Kidney tubule cell (primary cell): ENCODE measurements at places on chromosomes 13 and 19.

DNA sequence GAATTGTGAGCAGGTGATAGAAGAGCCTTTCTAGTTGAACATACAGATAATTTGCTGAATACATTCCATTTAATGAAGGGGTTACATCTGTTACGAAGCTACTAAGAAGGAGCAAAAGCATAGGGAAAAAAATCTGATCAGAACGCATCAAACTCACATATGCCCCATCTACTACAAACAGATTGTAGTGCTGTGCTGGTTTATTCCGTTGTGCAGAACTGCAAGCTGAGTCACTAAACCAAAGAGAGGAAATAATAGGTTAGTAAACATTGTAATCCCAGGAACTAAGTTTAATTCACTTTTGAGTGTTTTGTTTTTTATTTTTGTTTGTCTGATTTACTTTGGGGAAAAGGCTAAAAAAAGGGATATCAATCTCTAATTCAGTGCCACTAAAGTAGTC lies 136.3 kb downstream of the CDK8 start:
- peak; percentile 1 for DNase-seq

GRCh38 chr19:1672038-1672768 lies 19.8 kb upstream of the TCF3 start:
- DNase-seq, result peak; percentile 33

DNA sequence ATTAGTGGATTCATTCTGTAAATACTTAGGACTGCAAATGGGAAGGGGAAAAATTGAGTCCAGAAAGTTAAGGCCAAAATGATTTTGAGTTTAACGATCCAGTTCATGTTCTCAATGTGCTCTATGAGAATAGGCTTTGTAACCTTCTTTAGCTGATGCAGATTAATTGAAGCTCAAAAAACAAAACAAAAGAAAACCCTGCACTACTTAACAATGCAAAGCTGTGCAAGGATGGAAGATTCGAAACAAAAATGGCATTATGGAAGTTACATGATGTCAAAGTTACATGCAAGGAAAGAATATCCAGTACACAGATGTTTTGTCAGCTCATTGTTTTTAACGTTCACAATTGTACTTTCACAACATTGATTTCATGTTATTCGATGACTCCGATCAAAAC lies 79.2 kb upstream of the RAP2A start:
- DNase-seq, result no peak

DNA sequence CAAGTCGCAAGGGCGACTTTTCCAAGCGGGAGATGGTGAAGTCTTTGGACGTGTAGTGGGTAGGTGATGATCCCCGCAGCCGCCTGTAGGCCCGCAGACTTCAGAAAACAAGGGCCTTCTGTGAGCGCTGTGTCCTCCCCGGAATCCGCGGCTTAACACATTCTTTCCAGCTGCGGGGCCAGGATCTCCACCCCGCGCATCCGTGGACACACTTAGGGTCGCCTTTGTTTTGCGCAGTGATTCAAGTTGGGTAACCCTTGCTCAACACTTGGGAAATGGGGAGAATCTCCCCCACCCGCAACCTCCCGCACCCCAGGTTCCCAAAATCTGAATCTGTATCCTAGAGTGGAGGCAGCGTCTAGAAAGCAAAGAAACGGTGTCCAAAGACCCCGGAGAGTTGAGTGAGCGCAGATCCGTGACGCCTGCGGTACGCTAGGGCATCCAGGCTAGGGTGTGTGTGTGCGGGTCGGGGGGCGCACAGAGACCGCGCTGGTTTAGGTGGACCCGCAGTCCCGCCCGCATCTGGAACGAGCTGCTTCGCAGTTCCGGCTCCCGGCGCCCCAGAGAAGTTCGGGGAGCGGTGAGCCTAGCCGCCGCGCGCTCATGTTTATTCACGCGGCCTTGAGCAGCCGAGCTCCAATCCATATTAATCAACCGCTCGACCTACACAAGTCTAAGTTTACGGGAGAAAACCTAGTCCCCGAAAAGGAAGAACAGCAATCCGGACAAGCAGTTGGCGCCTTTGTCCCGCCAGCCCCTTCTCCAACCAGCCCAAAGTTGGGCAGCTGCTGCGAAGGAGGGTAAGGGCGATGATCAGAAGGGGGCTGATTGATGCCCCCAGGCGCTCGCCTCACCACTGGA lies 9.9 kb downstream of the SOX21 start:
- no peak for DNase-seq

DNA sequence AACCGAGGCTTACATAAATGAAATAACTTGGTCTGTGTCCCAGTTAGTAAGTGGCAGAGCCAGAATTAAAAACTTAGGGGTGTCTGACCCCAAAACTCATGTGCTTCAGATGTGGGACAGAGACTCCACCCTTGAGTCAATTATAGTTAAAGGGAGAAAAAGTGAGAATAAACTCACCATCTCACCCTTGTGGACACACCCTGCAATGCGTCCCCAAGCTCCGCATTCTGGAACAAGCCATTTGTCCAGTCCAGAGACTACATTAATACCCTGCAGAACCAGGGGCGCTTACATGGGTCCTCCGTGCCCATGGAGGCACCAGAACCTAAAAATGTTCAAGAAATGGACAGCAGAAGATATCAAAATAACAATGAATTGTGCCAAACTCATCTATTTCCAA lies 207.0 kb upstream of the ZNF507 start:
- no peak for DNase-seq

DNA sequence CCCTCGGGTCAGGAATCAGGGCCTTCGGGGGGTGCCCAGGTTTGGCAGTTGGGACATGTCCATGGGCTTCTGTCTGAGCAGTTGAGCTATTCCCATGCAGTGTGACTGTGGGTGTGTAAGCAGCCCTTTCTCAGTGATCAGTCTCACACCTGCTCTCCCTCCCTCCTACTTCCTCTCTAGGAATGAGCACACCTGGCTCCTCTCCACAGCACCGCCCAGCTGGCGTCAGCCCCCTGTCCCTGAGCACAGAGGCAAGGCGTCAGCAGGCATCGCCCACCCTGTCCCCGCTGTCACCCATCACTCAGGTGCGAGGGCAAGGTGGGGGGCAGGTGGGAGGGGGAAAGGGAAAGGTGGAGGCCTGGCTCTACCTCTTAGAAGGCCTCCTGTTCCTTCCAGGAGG lies 25.9 kb downstream of the COMP start:
- DNase-seq, result no peak

GRCh38 chr13:94683409-94683808 lies 28.9 kb downstream of the SOX21 start:
- DNase-seq, result no peak

- DNase-seq, result no peak
Observed at GRCh38 chr13:47046706-47047105, 149.9 kb upstream of the HTR2A start.

DNA sequence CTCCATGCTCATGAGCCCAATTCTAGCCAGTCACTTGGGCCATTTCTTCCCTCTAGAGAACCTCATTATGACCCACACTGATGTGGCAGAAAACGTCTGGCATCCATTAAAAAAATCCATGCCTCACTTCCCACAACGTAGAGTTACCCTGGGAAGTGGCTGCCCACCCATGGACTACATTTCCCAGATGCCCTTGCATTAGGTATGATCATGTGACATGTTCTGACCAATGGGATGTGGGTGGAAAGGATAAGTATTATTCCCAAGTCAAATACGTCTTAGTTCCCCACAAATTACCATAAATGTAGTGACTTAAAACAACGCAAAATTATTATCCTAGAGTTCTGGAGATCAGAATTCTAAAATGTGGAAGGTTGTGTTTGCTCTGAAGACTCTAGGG lies 47.9 kb upstream of the ZNRF4 start:
- DNase-seq, result no peak

GRCh38 chr19:15251010-15251748 lies 18.9 kb upstream of the EPHX3 start:
- no peak for DNase-seq

GRCh38 chr13:54890976-54891375 lies 1862.4 kb downstream of the OLFM4 start:
- DNase-seq, result no peak

GRCh38 chr13:39451301-39451700 lies 151.7 kb downstream of the LHFPL6 start:
- no peak for DNase-seq

GRCh38 chr19:45324349-45324907 lies 1.8 kb upstream of the CKM start:
- no peak for DNase-seq

DNA sequence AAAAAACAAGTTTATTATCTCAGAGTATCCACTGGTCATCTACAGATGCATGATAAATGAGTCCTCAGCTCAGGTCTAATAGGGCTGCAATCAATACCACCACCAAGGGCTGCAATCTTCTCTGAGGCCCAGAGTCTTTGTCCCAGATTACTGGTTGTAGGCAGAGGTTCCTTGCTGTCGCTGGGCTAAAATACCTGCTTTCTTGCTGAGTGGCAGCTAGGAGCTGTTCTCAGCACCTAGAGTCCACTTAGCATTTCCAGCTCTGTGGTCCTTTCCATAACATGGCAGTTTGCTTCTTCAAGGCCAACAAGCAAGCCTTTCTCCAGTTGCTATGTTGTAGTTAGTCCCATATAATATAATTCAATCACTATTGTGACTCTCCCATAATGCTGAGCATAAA lies 351.3 kb downstream of the SLITRK1 start:
- no peak for DNase-seq

GRCh38 chr13:66301482-66301881 lies 928.7 kb downstream of the PCDH9 start:
- no peak for DNase-seq

- no peak for DNase-seq
Observed at GRCh38 chr19:17491287-17491686, 20.2 kb upstream of the PGLS start.

DNA sequence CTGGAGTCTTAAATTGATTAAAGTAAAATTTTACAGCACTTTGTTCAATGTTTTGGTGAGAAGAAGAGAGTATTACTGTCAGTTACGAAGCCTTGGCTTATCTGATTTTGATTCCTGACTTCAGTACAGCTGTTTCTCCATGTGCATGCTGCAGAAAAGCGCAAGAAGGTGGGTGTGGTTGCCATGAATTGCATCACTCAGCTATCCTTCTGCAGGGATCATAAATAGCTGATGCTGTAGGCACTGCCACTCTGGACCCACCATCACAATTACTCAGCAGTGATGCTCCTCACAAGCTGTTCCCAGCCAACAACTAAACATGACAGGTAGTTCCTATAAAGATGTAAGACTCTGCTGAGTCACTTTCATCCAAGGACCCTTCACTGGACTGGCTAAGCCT lies 321.2 kb downstream of the IRS2 start:
- DNase-seq, result no peak

GRCh38 chr19:45792470-45793177 lies at the start of gene DMWD:
TSS of gene DMWD (minus strand) at chr19:45792845. CDS start at chr19:45792756, 89 bp downstream.
- peak; percentile 99 for DNase-seq

GRCh38 chr13:81874253-81874652 lies 1533.3 kb upstream of the SPRY2 start:
- no peak for DNase-seq

DNA sequence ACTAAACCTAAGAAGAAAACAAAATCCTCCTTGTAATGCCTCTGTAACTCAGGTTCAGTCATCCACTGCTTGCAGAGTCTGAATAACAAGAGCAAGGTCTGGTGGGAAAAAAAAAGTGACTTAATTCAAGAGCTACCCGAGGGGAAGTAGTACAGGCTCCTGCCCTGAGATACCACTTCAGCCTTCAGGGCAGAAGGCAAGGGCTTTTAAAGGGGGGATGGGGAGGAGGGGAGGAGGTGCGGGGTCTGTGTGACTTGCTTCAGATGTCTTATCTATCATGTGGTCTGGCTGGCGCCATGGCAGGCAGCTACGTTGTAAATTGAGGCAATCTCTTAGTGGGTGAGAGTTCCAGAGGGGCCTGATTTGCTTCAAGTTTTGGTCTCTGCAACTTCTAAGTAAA lies 66.7 kb downstream of the LRRC63 start:
- DNase-seq, result no peak

DNA sequence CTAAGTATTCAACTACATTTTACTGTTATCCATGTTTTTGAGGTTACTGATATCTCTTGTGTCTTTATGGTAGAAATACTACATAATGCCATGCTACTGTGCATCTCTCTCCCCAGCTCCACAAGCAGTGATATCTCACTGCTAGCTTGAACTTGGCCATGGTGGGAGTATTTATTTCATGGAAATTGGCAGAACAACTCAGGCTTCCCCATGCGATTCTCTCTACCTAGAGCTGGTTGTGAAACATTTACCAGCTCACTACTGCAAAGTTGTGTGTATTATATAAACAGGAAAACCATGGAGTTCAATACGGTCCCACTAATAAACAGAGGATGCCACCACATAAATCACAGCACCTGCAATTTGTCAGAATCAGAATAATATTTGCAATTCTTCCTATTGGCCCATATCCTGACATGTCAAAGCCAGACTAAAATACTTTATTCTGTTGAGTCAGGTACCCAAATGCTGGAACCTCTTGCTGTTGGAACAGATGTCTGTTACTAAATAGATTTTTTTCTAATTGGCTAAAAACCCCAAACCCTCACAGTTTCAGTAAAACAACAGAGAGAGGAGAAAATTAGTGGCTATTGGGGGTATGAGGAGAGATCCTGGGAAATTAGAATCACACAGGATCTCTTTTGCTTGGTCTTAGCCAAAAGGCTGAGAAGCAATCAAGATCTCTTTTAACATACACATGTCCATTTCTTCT lies 91.4 kb upstream of the SLC10A2 start:
- DNase-seq, result no peak

GRCh38 chr13:106530980-106531481 lies 4.4 kb downstream of the EFNB2 start:
- DNase-seq, result no peak

- peak; percentile 96 for DNase-seq
Observed at GRCh38 chr19:50657712-50658440, 8.6 kb downstream of the C19orf81 start.

DNA sequence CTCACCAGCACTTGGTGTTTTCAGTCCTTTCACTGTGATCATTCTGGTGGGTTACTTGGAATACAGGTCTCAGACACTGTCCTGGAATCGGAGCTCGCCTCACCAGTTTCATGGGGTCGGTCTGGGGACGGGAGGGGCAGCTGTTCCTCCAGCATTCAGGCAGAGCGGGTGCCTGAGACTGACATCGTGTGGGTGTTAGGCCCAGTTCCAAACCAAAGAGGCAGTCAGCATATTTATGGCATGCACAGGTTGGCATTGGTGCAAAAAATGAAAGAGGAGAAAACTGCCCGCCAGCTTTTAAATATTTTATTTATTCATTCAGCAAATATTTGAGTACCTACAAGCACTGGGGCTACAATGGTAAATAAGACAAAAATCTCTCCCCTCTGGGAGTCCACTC lies 20.1 kb downstream of the PLEKHF1 start:
- DNase-seq, result no peak

GRCh38 chr19:49422407-49423070 lies 702 bp downstream of the PTH2 start:
- DNase-seq, result peak; percentile 43

DNA sequence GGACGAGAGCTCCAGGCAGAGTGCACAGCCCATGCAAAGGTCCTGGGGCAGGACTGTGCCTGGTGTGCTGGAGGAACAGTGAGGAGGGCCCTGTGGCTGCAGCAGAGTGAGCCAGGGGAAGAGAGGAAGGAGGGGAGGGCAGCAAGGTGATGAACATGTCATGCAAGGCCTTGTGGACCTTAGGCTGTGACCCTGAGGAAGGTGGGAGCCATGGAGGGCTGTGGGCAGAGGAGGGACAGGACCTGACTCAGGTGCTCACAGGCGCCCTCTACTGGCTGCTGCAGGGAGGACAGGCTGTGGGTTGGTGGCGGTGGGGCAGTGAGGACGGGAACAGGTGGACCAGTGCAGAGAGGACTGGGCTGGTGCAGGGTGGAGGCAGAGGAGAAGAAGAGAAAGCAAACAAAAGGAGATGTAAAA lies 170.3 kb downstream of the PTPRS start:
- no peak for DNase-seq

GRCh38 chr13:112619730-112620631 lies 32.0 kb upstream of the TUBGCP3 start:
- peak; percentile 61 for DNase-seq
